GM23248 (cell line): ENCODE measurements at places on chromosomes 16 and 17.

- DNase-seq = no peak
Measured at GRCh38 chr17:69578385-69578936, 164.0 kb downstream of the MAP2K6 start.

DNA sequence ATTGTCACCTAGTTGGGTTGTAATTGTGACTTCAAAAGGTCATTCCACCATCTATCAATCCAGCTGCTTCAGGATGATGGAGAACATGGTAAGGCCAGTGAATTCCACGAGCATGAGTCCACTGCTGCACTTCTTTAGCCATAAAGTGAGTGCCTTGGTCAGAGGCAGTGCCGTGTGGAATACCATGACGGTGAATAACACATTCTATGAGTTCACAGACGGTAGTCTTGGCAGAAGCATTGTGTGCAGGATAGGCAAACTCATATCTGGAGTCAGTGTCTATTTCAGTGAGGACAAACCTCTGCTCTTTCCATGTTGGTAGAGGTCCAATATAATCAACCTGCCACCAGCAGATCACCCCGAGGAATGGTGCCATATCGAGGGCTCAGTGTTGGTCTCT, 650.9 kb downstream of the KCNJ2 start:
- DNase-seq = peak; percentile 51

GRCh38 chr17:76368545-76368944, 14.8 kb upstream of the PRPSAP1 start:
- peak; percentile 36 for DNase-seq

- peak; percentile 39 for DNase-seq
Measured at GRCh38 chr17:50234581-50234980, 33.1 kb upstream of the COL1A1 start.

GRCh38 chr17:76314392-76315227, 6.5 kb upstream of the QRICH2 start:
- DNase-seq = no peak

GRCh38 chr16:83774066-83774465, 33.7 kb upstream of the HSBP1 start:
- DNase-seq = no peak

GRCh38 chr17:80621997-80622357, 77.3 kb downstream of the RPTOR start:
- no peak for DNase-seq

- peak; percentile 99 for DNase-seq
Measured at GRCh38 chr17:80649672-80650330, 105.2 kb downstream of the RPTOR start.

DNA sequence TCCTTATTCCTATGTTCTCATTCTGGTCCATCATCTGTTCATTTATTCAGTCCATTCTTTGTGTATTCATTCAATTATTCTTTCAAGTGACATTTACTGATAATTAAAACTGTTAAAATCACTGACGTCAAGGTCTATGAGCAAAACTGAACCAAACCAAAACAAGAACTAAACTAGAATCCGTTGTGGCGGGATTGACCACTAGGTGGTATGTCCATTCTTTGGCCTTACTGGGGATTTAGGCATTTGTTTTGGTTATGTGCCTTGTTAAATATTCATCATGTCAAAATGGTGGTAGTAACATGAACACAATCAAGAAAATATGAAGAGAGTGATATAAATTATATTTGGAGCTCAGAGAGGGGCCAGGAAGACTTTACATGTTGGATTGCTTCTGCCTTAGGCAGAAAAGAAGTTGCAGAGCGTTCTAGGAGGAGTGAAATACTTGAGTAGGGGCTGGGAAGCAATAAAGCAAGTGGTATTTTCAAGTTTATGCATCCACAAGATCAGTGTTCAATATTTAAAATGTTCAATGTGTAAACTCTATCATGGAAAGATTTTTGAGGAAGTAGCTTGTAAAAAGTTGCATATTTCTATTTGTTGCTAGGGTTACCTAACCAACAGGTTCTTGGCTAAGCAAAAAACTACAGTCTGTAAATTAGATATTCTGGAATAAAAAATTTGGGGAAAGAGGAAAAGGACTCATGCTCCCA, 129.0 kb downstream of the CDH13 start:
- DNase-seq = peak; percentile 27

GRCh38 chr17:5665164-5665563, 80.9 kb upstream of the NLRP1 start:
- peak; percentile 8 for DNase-seq

DNA sequence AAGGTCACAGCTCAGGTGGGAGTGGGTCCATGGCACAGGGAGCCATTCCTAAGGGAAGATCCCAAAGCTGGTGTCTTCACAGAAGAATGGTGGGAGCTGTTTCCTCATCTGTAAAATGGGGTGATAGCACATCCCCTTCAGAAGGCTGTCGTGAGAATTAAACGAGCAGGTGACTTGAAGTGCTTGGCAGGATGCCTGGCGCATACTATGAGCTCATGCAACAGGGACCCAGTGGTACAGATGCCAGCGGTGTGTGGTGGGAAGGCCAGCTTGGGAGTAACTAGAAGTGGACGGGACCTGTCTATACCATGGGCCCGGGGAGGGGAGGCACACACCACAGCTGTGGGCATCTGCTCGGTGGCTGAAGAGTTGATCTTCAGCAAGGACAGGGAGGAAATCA, 189.3 kb upstream of the TNRC6C start:
- peak; percentile 9 for DNase-seq

- no peak for DNase-seq
Measured at GRCh38 chr17:37240381-37240780, 135.4 kb upstream of the C17orf78 start.

DNA sequence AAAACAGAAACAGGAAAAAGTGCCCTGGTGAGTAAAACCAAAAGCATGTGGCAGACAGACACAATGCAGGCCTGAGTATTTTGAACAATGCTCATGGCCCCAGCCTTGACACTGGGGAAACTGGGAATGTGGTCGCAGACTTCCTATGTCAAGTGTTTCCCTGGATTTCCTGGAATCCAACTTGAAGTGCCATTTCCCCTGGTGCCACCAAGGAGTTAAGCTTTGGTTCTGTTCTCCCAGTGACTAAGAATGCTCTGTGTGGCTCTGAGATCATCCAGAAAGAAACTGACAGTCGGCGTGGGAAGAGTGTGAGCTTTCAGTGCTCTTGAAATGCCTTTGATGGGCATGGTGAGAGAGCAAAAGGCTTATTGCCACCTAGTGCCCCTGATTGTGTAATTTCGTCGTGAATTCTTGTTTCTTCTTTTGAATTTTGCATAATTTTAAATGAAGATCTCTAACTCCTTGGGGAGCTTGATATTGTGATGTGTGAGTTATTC, 96.0 kb downstream of the YPEL2 start:
- DNase-seq = peak; percentile 88

GRCh38 chr16:49366669-49367068, 6.9 kb upstream of the C16orf78 start:
- no peak for DNase-seq

GRCh38 chr16:80176114-80176513, 364.7 kb upstream of the DYNLRB2 start:
- DNase-seq = peak; percentile 46
